ENCODE measurements at places on chromosomes 4 and X. TPM values are rescaled to one million over a fixed set of nuclear protein-coding genes. Genes with fewer than 3 reads are reported as not detected.

The PAGE5 gene
- not detected for total RNA-seq

The TGIF2LX gene
- not detected for total RNA-seq

The OCIAD2 gene
- 98.5 TPM for total RNA-seq

The NDST4 gene
- not detected for total RNA-seq

The F9 gene
- not detected for total RNA-seq

The ETDB gene
- not detected for total RNA-seq

The ADH1A gene
- not detected for total RNA-seq
